ENCODE measurements at places on chromosomes 5 and 9.

DNA sequence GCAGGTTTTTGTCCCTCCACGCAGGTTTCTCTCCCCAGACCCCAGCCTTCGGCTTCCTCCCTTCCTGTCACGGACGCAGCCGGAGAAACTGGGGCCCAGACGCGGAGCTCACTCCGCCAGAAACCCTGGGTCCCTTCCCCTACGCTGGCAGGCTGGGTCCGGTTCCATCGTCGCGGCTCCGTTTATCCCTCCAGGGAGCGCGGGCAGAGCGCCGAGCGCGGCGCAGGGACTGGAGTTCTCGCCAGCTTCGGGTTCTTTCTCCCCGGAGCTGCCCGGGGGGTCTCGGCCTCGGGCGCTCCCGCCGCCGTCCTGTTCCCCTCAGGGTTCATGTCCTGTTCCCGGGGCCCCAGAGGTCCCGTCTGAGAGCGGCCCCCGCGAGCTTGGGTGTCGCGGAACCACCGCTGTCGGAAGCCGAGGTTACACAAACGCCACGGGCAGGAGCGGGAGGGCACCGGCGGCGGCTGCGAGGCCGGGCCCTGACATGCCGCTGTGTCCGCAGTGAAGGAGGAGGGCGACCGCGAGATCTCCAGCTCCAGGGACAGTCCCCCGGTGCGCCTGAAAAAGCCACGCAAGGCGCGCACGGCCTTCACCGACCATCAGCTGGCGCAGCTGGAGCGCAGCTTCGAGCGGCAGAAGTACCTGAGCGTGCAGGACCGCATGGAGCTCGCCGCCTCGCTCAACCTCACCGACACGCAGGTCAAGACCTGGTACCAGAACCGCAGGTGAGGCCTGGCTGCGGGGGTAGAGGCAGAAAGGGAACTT lies 4.6 kb downstream of the BARHL1 start:
- DNase-seq, result no peak

- DNase-seq, result no peak
Observed at GRCh38 chr9:8331507-8332330, 532.1 kb upstream of the DMAC1 start.

DNA sequence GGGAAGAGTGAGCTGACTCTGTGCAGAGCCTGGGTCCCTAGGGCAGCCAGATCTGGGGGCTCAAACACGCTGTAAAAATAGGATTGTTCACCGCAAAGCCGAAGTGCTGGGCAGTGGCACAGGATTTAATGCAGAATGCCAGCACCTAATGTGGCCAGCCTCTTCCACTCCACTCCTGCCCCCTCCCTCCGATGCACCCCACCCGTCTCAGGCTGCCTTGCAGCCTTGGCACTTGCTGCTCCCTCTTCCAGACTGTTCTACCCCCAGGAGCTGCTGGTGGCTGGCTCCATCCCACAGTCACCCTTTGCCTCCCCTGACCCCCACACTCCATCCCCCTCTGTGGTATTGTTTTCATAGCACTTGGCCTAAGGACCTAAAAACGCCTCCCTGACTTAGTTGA lies 86.2 kb downstream of the SEMA4D start:
- no peak for DNase-seq

DNA sequence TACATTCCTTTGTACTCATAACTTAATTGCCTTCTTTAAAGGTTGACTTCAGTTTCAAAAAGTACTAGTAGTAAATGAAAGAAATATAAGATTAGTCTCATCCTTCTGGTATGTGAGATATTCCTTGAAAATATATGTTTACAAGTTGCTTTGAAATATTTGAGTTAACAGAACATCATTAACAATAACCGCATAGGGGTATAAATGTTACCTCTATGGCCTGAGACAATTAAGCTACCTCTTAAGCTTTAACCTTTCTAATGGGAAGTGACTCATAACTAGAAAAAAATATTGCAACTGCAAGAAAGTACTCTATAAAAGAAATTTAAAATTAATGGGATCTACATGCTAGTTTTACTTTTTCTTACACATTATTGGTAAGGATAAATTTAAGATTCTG lies 399.0 kb downstream of the CDH10 start:
- no peak for DNase-seq

GRCh38 chr5:132470596-132470995 lies 20.0 kb downstream of the IRF1 start:
- DNase-seq, result no peak

DNA sequence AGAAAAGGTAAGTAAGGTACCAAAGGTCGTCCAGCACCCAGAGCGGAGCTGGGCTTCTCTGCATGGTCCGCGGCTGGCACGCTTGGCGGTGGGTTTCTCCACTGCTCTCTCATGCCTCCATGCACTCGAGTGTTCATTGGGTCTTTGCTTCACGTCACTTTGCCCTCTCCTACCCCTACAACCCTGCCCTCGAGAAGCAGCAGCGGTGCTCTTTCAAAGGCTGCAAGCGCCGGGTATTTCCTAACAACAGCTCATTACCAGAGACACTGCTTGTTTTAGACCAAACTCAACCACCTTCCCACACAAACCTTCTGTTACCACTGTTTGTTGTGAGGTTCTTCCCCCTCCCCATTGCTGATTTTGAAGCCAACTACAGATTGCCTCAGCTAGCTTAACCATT lies 21.5 kb upstream of the ZBTB34 start:
- DNase-seq, result no peak

DNA sequence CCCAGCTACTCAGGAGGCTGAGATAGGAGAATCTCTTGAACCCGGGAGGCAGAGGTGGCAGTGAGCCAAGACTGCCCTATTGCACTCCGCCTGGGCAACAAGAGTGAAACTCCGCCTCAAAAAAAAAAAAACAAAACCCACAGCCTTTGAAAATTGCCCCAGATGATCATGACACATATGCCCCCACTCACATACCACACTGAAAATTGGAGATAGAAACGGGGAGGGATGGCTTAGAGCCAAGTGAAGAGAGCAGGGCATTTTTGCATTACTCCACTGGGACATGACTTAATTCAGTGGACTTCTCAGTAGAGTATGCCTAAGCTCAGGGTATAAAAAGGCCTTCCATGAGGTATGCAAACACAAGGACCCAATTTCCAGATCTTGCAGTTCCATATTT lies 309.3 kb downstream of the BNC2 start:
- no peak for DNase-seq

GRCh38 chr5:17228821-17229291 lies 11.4 kb downstream of the BASP1 start:
- DNase-seq, result no peak

DNA sequence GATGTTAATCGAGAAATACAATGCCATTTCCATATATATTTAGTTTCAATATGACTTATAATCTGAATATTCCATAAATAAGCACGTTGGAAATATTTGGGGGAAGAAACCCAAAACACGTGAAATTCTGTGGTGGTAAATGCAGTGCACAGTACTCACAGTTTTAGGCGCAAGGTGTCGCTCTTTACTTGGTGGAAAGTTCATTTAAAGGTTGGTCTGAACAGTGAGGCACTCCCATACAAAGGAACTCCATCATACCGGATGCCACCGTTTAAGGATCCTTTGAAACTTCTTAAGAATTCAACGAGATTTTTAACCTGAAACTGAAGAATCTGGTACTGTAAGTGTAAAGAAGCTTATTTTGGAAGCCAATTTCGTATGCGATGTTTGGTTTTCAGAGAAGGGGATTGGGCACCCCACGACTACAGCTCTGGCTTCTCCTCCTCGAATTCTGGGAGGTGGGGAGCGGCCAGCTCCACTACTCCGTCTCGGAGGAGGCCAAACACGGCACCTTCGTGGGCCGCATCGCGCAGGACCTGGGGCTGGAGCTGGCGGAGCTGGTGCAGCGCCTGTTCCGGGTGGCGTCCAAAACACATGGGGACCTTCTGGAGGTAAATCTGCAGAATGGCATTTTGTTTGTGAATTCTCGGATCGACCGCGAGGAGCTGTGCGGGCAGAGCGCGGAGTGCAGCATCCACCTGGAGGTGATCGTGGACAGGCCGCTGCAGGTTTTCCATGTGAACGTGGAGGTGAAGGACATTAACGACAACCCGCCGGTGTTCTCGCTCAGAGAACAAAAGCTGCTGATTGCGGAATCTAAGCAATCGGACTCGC lies at the start of gene PCDHA11:
Gene PCDHA11, plus strand, starts transcription at position 237 of the 834 bp plus-strand sequence. Its CDS starts 147 bp downstream, at position 384.
- DNase-seq, result no peak
